Stimulated activated CD4-positive, alpha-beta T cell treated with anti-CD3 and anti-CD28 coated beads, Interleukin-4, amount 100 ng/mL, for 1 hour (primary cell): ENCODE measurements at places on chromosomes 6 and 20.
A peak's percentile ranks its signal among the peaks of the same experiment; 100 is the strongest.

GRCh38 chr20:60306551-60306950 lies 348.3 kb downstream of the CDH26 start:
- DNase-seq: no peak

DNA sequence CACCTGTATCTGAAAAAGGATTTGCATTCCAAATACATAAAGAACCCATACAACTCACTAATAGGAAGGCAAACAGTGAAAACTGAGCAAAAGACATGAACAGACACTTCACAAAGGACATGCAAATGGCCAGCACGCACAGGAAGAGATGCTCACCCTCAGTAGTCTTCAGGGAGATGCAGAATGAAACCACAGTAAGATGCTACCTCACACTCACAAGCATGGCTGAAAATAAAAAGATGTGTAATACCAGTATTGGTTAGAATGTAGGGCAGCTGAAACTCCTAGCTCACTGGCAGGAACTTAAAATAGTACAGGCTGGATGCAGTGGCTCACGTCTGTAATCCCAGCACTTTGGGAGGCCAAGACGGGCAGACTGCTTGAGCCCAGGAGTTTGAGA lies 64.6 kb downstream of the SNX5 start:
- no peak for DNase-seq

GRCh38 chr20:24194143-24194542 lies 205.6 kb upstream of the GGTLC1 start:
- no peak for DNase-seq

- peak; percentile 54 for DNase-seq
Observed at GRCh38 chr6:119077643-119078375, 655 bp downstream of the FAM184A start.

DNA sequence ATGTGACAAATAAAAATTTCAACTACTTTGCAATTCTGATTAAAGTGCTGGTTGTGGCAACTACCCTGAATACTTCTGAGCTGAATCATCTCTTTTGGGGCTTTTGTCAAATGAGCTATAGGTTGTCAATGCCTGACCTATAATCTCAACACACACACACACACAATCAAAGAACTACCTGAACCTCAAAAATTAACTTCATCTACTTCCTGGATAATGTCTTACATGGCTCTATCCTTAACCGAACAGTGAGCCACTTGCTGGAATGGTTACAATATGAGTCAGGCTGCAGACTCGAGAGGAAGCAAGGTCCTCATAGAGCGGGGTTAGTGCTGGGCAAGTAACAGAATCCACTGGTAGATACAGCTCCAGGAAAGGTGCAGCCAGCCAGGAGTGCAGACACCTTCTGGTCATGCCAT lies 70.6 kb upstream of the DST start:
- DNase-seq: no peak

DNA sequence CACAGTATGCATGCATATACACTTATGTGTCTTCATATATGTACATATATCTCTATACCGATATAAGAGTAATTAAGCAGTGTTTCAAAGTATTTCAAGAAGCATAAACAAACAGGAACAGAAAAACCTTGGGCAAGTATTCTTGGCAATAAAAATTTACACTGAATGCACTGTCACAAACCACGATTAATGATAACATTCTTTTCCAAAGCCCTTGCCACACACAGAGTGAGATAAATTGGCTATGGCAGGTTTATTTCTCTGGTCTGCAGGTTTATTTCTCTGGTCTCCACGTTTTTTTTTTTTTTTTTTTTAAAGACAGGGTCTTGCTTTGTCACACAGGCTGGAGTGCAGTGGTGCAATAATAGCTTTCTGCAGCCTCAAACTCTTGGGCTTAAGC lies 73.0 kb downstream of the PPP1R3G start:
- no peak for DNase-seq

GRCh38 chr6:54865091-54865631 lies 18.6 kb downstream of the FAM83B start:
- DNase-seq: no peak

DNA sequence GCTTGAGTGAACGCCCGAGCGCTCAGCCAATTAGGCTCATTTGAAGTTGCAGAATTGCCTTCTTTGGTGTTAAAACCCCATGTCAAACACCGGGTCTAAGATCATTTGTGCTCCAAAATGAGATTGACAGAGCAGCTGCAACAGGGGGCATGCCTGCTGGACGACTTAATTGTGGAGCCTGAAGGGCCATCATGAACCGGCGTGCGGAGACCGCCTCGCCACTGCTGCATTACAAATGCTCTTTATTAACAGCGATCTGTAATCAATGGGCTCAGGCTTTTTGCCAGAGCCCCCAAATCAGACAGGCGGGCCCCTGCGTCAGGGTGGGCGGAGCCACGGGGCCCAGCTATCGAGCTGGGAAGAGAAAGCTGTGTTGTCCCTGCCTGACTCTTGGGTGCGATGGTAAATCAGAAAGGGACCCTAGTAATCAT lies 183.2 kb downstream of the SIM1 start:
- no peak for DNase-seq

DNA sequence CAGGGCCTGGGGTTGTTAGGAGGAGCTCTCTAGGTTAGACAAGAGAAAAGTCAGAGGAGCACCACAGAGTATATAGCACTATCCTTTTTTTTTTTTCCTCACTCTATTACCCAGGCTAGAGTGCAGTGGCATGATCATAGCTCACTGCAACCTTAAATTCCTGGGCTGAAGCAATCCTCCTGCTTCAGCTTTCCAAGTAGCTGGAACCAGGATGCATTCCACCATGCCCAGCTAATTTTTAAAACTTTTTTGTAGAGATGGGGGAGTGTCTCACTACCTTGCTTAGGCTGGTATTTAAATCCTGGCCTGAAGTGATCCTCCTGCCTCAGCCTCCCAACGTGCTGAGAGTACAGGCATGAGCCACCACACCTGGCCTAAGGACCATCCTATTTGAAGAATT lies 19.3 kb upstream of the AKIRIN2 start:
- DNase-seq: no peak

GRCh38 chr6:122072014-122072647 lies 327.3 kb upstream of the HSF2 start:
- no peak for DNase-seq

DNA sequence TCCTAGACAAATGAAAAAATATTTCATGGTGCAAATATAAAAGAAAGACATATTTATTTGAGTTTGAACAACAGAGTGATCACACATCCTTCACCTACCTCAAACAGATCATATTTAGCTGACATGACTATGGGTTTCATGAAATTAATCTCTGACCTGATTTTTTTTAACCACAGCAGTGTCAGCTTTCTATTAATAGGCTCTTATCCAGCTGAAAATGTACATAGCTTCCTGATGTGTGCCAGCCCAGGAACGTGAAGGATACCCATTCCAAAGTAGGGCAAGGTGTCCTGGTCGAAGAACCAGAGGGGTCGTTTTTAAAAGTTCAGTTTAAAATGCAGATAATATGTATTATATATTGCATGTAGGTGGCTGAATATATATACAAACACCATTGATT lies 19.8 kb downstream of the TRDN start:
- no peak for DNase-seq

GRCh38 chr20:5171790-5172164 lies 45.0 kb downstream of the CDS2 start:
- DNase-seq: no peak

DNA sequence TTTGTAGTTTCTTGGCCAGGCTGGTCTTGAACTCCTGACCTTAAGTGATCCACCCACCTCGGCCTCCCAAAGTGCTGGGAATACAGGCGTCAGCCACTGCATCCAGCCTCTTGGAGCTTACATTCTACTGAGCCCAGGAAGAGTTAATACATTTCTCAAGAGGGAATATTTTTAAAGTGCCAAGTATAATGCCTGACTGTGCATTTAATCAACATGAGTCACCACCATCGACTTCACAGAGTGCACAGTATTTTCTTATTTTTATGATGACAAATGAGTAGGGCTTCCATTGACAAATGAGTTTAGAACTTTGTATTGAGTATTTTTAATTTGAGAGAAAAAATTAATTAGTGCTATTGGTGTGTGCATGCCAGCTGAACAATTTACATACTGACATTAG lies 72.2 kb downstream of the SASH1 start:
- no peak for DNase-seq

DNA sequence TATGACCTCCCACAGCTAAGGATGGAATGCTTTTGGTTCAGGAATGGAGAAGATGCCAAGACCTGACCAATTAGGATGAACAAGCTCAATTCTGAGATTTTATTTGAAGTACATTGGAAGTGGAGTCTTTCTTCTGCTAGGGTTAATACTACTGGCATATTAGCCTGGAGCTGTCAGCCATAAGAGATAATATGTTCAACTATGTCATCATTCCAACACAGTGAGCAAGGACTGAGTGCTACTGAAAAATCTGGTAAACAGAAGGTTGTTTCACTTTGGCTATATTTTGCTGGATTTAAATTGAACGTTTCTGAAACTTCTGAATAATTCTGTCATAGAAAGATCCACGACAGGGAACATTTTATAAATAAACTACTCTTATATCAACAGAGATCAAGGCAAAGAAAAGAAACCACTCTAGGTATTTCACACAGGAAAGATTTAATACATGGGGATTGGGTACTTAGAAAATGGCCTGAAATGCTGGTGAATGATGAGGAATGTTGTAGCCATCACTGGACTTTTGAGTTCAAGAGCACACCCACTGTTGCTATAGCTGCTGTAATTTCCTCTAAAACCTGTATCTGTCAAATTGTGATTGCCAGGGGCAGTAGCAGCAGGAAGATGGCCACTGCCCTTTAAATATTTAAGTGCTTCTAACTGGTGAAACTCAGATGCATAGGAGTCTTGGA lies 200.5 kb downstream of the PLCB4 start:
- DNase-seq: no peak

GRCh38 chr6:31713991-31714684 lies 1.0 kb upstream of the LY6G6D start:
- no peak for DNase-seq

GRCh38 chr6:44087623-44088022 lies 39.6 kb downstream of the MRPL14 start:
- DNase-seq: no peak
